Activated CD4-positive, alpha-beta T cell treated with anti-CD3 and anti-CD28 coated beads, Interleukin-2, amount 10 ng/mL, durations not matched to agents 7 days and 5 days (primary cell): ENCODE measurements at places on chromosomes 16 and 17. TPM values are rescaled to one million over a fixed set of nuclear protein-coding genes. Genes with fewer than 3 reads are reported as not detected.

- peak; percentile 32 for DNase-seq
Measured at GRCh38 chr16:70529051-70529777, 5.6 kb downstream of the SF3B3 start.

DNA sequence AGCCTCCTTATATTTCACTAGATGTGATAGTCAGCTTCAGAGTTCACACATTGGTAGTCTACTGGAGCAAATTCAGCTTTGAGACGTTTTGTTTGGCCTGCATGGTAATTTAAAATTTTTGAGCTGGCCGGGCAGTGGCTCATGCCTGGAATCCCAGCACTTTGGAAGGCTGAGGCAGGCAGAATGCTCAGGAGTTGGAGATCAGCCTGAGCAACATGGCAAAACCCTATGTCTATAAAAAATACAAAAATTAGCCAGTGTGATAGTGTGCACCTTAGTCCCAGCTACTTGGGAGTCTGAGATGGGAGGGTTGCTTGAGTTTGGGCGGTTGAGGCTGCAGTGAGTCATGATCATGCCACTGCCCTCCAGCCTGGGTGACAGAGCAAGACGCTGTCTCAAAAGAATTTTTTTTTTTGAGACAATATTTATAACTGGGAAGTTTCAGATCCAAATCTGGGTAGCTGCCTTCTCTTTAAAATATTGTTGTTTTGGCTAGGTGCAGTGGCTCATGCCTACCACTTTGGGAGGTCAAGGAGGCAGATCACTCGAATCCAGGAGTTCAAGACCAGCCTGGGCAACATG, 4.8 kb upstream of the BLMH start:
- DNase-seq: no peak

DNA sequence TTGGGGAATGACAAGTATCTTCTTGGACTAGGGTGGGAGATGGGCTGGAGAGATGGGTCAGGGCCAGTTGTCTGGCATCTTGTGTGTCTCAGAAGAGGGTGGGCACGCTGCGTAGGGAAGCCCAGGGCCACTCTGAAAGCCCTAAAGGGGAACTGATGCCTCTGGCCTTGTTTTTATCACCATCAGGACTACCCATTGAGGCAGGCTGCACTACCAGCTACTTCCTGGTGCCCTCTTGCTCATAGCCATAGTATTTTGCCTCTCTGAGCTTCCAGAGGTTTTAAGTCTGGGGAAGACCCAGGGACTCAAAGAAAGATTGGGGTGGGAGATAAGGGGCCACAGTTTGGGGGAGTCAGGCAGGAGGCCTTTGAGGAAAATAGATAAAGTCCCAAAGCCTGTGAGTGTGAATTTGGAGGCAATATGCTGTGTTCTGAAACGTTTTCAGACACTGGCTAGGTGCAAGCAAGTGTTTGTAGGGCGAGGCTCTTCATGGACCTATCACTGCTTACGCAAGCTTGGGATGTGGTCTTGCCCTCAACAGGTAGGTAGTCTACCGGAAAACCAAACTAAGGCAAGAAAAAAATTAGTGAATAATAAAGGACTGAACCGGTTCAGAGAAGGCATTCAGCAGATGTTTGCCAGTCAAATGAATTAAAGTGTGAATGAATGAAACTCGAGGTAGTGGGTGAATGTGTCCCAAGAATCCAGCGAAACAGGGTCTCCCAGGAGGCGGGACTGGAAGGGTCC, 688 bp upstream of the ITGB3 start:
- DNase-seq: no peak

- DNase-seq: no peak
Measured at GRCh38 chr17:1384905-1385435, 15.1 kb downstream of the YWHAE start.

APRT gene
- 86.2 TPM for total RNA-seq

GRCh38 chr16:72975809-72976437, 72.0 kb downstream of the ZFHX3 start:
- DNase-seq: no peak

PNMT gene
- 0.19 TPM for total RNA-seq

- peak; percentile 27 for DNase-seq
Measured at GRCh38 chr16:4372001-4372577, 441 bp downstream of the VASN start.
